ENCODE measurements at places on chromosomes 1 and 21.

DNA sequence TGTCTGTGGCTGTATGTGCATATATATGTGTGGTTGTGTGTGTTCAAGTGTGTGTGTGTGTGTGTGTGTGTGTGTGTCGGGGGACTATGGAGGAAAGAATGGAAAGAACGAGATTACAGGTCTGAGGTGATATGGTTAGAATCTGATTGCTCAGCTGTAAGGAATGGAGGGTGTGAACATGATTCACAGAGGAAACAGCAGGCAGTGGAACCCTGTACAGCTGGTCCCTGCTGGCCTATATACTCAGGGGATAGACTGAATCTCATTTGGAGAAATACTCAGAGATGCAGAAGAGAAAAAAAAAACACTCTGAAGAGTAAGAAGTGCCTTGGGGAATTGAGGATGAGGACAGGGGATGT, 180.1 kb upstream of the ESRRG start:
- DNase-seq, result no peak

- no peak for DNase-seq
Observed at GRCh38 chr1:204920967-204921366, 50.3 kb downstream of the NFASC start.

- no peak for DNase-seq
Observed at GRCh38 chr21:25490742-25491141, 116.5 kb downstream of the MRPL39 start.

DNA sequence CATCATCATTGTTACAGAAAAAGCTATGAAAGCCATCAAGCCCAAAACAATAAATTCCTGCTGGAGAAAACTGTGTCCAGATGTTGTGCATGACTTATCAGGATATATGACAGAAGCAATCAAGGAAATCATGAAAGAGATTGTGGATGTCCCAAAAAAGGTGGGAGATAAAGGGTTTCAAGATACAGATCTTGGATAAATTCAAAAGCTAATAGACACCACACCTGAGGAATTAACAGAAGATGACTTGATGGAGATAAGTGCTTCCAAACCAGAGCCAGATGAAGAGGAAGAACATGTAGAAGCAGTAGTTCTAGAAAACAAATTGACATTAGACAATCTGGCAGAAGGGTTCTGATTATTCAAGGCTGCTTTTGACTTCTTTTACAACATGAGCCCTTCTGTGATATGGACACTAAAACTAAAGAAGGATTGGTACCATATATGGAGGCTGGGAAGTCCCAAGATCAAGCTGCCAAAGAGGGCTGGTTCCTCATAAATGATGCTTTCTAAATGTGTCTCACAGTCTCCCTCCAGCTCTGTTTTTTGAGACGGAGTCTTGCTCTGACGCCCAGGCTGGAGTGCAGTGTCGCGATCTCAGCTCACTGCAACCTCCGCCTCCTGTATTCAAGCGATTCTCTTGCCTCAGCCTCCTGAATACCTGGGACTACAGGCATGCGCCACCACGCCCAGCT, 32.1 kb upstream of the LRIG2 start:
- no peak for DNase-seq

GRCh38 chr1:48875552-48876329, 99.0 kb upstream of the BEND5 start:
- no peak for DNase-seq

GRCh38 chr1:245953876-245954660, 553.0 kb downstream of the SMYD3 start:
- no peak for DNase-seq

DNA sequence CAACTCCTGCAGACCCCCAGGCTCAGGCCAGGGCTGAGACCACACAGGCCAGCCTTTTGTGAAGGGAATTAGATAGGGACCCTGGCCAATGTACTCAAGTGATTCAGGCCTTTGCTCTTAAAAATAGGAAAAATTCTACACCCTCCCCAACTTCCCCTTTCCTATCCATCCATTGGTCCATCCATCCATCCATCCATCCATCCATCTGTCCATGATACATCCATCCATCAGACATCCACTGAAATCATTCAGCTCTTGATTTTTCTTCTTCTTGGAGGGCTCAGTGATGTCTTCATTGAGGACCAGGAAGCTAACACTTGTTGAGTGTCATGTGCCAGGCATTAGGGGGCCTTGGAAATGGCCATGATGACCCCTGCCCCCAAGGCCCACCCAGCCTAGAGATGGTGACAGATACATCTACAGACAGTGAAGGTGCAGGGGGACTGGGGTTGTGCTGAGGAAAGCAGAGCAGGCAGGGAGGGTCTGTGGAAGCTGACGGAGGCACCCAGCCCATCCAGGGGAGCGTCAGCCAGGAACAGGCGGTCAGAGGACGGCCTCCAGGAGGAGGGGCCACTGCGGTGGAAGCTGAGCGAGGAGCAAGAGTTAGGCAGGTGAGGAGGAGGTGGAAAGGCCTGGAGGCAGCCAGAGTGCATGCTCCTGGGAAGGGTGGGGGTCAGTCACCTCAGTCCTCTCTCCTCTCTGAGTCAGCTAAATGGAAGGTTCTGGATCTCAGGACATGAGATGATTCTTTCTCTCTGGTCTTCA, 81.9 kb downstream of the EPHB2 start:
- no peak for DNase-seq

DNA sequence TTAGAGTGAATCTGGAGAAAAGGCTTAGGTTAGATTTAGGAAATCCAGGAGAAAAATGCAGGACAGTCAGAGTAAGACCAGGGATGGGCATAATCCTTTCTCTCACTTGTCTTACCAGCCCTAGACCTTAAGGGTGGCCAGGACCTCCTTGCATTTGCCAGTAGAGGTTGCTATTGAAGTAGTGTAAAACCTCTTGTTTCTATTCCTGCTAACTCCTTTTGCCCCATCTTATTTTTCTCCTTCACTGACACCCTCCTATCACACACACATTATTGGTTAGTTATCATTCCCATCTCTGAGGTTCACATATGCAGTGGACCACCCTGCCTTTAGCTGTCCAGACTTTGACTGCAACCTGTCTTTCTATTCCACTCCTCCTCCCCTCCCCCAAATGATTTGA, 75.0 kb upstream of the MACF1 start:
- DNase-seq, result no peak

DNA sequence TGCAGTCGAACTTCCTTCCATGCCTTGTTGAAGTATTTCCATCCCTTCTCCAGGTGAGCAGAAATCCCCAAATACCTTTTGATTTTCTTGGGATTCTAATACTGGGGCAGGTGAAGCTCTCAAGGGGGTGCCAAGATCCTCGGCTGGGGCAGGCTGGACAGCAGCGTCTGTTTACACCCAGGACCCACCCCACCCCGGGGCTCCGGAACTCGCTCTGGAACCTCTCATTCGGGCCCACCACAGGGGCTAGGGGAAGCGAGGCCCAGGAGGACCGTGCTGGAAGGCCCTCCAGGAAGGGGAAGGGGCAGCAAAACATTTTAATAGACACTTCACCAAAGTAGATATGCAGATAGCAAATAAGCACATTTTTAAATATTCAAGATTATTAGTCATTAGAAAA, 161.9 kb upstream of the GORAB start:
- DNase-seq, result no peak

DNA sequence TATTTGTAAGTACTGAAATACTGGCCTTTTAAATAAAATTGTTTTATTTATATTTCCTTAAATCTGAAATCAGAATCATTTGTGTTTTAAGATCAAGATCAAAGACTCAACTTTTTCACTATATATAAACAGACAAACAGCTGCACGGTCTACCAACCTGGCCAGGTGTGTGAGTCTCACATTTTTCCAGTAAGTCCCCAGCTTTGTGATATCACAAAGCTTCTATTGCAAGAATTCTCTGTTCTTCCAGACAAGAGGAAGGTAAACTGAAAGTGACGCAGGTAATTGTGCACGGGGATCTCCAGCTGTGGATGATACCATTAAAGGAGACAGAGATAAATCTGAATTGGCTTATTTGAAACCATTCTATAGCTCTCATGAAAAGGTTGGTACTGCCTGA, 41.2 kb upstream of the CYP2J2 start:
- no peak for DNase-seq

DNA sequence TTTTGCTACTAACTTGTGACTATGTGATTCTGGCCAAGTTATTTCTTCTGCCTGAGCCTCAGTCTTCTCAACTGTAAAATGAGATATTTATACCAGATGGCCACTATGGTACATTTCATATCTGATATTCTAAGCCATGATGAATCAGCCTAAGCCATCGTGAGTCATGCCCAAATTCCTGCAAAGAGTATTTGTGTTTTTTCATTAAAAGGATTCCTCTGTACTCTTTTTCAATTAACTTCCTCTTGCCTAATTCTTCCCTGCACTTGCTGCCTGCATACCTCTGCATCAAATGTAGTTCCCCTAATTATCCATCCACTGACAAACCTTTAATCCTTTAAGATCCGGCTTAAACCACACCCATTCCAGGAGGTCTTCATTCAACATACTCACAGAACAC, 575.1 kb upstream of the BEND5 start:
- DNase-seq, result no peak

DNA sequence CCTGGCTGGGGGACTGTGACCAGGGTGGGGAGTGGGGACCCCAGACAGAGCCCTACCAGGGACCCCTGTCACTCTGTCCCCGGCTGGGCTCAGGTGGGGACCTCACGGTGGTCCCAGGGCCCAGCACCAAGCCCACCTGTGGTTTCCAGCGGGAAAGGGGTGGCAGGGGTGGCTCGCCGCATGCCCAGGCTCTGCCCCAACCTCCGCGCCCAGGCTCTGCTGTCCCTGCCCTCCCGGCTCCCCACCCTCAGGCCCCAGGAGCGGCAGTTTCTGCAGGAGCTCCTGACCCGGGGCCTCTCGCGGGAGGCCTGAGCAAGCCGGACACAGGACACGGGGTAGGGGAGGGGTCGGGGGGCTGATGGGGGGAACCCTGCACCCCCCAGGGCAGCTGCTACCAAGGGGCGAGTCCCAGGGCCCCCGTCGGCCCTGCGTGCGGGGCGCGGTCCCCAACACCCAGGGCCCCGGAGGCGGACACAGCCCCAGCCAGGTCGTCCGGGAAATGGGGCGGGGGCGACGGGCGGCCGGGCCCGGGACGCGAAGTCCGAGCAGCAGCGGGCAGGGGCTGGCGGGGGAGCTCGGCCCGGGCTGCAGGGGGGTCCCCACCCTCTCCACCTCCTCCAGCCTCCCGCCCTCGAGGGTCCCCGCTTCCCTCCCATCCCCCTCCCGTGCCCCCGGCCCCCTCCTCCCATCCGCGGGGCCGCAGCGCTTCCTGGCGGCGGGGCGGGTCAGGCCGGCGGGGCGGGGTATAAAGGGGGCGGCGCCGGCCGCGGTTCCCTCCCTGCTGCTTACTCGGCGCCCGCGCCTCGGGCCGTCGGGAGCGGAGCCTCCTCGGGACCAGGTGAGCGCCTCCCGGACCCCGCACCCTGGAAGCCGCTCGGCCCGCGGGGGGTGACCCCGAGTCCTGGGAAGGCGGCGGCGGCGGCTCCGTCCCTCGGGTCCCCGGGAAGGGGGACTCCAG, at the start of gene COL6A2:
Gene COL6A2 (plus strand): TSS at position 777 of the 958 bp plus-strand sequence.
- peak; percentile 47 for DNase-seq

- no peak for DNase-seq
Observed at GRCh38 chr1:234458352-234459017, 20.5 kb downstream of the TARBP1 start.

- no peak for DNase-seq
Observed at GRCh38 chr1:48245106-48245505, 22.6 kb downstream of the SLC5A9 start.

GRCh38 chr1:6011946-6012258, 19.7 kb upstream of the NPHP4 start:
- no peak for DNase-seq

- DNase-seq, result no peak
Observed at GRCh38 chr1:93715529-93716126, 34.0 kb upstream of the BCAR3 start.

- DNase-seq, result no peak
Observed at GRCh38 chr1:30321246-30321910, 402.0 kb downstream of the MATN1 start.

- DNase-seq, result no peak
Observed at GRCh38 chr1:167496797-167497619, 21.3 kb downstream of the CD247 start.

- no peak for DNase-seq
Observed at GRCh38 chr1:207084701-207085180, 3.9 kb upstream of the C4BPB start.

DNA sequence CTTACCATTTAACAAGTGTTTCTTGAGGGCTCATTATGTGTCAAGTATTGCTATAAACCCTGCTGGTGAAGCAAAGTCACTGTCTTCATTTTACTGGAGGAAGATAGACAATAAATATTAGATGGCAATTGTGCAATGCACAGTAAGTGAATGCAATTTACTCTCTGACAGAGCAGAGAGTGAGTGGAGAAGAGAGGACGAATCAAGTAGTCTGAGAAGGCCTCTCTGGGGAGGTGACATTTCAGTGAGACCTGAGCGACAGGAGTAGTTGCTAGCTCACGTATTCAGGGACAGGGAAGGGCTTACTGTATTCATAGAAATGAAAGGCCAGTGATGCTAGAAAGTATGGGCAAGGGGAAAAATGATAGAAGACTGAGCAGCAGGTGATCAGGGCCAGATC, 1.2 kb upstream of the NMNAT2 start:
- DNase-seq, result no peak

DNA sequence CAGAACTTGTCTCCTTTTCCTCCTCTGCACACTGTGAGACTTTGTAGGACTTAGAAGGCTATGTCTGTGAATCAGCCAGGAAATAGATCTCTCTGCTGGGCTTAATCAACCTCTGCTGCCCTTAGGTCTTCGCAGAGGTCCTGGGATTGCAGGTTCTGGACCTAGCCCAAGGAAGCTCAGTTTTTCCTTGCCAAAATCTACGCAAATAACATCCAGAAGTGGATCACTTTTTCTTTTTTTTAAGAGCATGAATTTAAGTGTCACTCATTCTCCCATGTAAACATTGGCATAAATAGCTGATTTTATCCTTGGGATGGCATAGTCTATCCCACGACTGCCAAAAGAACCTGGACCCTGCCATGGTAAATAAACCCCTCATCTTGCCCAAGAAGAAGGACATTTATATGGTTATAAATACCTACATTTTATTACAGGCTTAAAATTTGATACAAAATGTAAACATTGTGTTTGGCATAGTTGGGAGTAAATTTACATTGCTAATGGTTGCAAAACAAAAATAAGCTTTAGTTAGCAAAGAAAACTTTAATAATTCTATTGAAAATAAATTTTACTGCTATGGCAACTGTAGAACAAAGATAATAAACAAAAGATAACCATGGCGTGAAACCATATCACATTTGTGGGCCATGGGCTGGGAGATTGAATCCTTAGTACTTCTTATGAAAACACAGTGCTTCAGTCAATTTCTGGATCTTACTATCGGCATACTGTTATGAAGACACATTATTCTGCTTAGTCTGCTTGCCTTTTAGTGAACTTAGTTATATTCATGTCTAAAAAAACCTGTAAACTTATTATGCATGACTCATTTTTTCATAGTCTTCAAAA, 24.5 kb upstream of the DISC1 start:
- DNase-seq, result no peak

DNA sequence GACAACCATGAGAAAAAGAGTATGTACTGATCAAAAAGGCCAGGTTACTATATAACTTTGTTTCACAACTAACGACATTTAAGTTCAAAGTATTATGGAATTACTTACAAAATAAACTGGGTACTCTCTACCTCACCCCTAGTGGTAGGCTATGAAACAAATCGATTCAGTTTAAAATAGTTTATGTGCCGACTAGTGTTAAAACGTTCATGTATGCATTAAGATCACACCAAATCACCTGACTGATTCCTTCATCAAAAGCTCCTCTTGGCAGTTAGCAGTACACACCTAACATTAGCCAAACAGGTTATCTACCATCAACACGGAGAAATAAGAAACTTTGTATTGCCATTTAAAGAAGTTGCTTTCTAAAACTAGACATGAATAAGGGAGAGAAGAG, 137.1 kb downstream of the AKT3 start:
- no peak for DNase-seq
